Stimulated activated CD4-positive, alpha-beta T cell treated with anti-CD3 and anti-CD28 coated beads, TNF-alpha, amount 100 ng/mL, for 24 hours (primary cell): ENCODE measurements at places on chromosomes 4 and X.
A peak's percentile ranks its signal among the peaks of the same experiment; 100 is the strongest.

- no peak for DNase-seq
Observed at GRCh38 chr4:176814770-176815169, 22.0 kb upstream of the VEGFC start.

DNA sequence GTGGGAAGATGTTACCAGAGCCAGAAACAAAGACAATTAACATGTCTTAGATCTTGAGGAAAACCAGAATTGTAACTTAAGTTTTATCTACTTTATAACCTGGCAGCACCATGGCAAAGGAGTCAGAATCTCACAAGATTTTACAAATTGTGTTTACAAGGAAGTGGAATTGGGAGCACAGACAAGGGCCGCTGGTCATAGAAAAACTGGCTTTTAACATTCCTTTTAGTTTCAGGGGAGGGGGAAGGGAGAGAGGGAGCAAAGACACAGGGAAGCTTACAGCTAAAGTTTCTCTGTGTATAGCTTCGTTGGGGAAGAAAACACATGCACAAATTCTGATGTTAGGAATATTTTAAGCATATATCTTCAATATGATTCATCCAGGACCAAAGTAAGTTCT, 10.3 kb upstream of the UGT2B11 start:
- DNase-seq = no peak

DNA sequence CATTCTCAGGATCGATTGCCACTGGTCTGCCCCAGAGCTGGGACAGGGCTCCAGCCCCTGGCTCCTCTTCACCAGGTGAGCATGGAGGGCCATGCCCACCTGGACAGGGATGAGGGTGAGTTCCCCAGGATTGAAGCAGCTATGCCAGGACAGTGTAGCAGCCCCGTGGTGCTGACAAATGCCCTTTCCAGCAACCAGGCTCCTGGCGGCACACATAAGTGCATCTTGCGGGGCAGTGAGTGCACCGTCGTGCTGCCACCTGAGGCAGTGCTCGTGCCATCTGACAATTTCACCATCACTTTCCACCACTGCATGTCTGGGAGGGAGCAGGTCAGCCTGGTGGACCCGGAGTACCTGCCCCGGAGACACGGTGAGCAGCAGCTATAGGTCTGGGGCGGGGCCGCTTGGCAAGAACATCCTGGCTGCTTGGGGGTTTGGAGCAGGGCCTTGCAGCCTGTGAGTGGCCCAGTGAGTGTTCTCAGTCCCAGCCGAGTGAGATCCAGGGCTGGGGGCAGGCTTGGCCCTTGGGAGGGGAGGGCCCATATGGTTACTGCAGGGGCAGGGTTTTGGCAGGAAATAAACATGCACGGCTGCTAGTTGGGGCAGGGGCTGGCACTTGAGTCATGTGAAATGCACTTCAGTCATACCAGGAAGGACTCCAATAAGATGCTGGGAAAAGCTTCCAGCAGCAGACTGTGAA, 6.1 kb downstream of the IL9R start:
- DNase-seq = no peak

DNA sequence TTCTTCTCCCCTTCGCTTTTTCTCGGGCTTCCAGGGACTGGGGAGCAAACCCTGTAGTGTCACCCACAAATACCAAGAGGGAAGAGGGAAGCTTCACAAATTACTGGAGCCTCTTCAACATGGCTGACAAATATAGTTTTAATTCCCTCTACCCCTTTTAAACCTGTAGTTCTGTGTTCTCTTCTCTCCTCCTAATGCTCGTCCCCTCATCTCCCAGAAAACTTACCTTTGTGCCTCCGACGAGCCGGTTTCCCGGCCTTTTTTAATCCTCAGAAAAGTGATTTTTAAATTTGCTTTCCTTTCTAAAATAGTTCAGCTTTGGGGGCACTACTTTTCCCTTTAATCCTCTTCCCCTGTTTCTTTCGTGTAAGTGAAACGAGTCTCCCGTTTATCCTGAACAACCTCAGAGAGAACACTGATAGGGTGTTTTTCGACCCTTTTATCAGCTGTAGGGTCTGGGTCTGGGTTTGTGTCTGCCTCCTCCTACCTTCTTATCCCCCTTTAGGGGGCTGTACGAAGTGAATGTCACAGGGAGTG, 408 bp downstream of the TET2 start:
- no peak for DNase-seq

DNA sequence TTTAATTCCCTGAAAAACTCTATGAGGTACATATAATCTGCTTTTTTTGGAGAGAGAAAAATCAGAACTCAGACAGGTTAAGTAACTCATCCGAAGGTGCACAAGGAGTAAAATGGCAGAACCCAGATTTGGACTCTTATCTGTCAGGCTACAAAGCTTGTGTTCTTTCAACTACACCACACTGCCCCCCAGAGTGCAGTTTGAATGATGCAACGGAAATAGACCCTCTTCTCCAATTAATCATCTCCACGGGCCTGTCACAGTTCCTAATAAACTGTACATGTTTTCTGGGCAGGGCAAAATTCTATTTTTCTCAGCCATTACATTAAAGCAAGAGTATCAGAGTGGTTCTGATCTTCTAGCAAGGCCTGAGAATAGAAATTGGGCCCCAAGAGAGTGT, 35.3 kb upstream of the DCX start:
- DNase-seq = no peak

GRCh38 chrX:71949363-71949762, 38.7 kb downstream of the NHSL2 start:
- no peak for DNase-seq

- peak; percentile 29 for DNase-seq
Observed at GRCh38 chr4:47926667-47927258, 12.4 kb upstream of the NFXL1 start.

DNA sequence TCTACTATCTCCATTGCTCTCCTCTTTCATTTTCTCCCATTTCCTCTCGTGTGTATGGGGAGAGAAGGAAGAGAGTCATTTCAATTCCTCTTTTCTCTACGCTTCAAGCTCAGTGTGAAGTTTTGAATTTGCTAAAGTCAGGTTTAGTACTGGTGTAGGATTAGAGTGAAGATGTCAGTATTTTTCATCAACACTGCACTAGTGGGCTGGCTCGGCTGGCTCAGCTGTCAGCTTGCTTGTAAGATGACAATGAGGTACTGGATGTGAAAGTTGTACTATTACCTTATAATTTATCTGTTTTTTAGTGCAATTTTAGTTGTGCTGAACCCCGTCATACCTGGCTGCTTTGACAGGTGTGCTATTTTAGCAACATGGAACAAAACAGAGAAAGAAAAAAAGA, 2.1 kb upstream of the SH2D1A start:
- DNase-seq = no peak

GRCh38 chrX:66009231-66009845, 30.5 kb downstream of the VSIG4 start:
- no peak for DNase-seq

DNA sequence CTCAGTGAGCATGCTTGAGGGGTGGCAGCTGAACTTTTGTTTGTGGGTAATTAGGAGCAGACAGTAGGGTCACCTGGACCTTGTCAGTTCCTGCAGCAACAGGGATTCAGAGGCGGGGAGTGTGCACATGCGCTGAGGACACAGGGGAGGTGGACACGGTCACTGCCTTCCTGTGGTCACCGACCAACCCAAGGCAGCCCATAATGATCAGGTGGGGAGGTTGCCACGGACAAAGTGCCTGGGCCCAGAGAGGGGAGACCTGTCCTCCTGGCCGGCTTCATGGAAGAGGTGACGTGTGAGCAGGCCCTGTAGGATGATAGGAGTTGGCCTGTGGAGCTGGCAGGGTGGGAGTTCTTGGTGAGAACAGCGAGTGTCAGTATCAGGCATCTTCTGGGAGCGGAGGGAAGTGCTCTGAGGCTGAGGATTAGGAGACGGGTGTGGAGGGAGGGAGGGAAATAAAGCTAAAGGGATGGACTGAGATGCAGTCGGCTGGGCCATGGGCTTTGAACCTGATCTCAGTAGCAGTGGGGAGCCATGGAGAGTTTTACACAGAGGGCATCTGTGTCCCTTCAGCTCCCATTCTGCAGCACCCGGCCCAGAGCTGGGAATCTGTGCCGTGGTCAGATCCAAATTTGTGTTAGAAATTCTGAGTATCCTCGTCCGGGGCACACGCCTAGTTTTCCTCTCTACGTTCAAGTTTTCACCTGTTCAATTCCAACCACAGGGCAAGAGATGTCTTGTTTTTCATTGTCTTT, 100.0 kb downstream of the PSAPL1 start:
- no peak for DNase-seq

- DNase-seq = no peak
Observed at GRCh38 chr4:88742561-88742960, 44.9 kb upstream of the NAP1L5 start.

DNA sequence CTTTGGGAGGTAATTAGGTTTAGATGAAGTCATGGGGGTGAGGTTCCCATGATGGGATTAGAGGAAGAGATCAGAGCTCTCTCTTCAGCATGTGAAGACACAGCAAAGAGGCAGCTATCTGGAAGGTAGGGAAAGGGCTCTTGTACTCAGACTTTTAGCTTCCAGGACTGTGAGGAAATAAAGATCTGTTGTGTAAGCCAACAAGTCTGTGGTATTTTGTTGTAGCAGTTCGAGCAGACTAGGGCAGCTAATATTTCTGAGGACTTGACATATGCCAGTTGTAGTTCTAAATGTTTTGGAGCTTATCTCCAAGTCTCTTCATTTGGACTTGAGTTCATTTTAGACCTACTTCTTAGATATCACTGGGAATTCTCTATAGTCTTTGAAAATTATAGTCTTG, 137.3 kb upstream of the PDE5A start:
- no peak for DNase-seq

- DNase-seq = no peak
Observed at GRCh38 chrX:133215017-133215416, 3.1 kb downstream of the TFDP3 start.

GRCh38 chr4:6983544-6984142, 59.5 kb upstream of the TADA2B start:
- no peak for DNase-seq

GRCh38 chr4:122747883-122748282, 15.4 kb downstream of the BBS12 start:
- DNase-seq = no peak
